ENCODE measurements at places on chromosomes 1 and 21.

- no peak for DNase-seq
These were observed 2.1 kb upstream of the FTCD start for GRCh38 chr21:46157396-46157986.

DNA sequence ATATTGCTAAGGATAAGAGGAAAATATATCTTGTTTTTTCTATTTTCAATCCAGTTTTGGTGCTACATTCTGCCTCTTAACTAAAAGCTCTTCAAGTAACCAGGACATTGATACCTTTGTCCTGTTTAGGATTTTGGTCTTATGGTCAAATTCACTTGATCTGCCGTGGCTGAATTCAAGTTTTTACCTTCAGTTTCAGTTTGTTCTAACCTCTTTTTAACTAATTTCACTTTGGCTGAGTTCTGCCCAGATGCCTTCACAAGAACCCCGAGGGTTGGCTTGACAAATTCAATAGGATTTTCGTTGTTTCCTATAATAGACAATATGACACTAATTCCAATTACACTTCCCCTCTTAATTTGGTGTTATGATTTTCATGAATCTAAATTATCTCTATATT, 84.5 kb upstream of the C1orf21 start:
- no peak for DNase-seq

- DNase-seq: peak; percentile 52
These were observed 11.4 kb upstream of the PCBP3 start for GRCh38 chr21:45632160-45632559.

DNA sequence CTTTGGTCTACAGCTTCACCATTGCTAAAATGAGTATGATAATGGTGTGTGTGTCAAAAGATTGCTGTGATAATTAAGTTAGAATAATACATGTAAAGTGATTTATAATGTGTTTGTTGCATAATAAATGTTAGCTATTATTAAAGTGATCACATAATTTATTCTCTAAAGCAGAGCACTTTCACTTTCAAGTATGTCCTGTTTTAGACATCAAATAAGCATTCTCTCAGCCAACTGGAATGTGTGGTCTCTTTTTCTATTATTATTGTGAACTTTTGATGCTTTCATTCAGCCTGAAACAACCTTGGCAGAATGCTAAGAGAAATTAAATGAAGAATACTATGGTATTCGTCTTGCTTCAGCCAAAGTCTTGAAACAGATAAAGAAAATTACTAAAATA, 102.8 kb upstream of the COL11A1 start:
- DNase-seq: no peak
